Myometrial cell (primary cell): ENCODE measurements at places on chromosomes 7 and 10. TPM values are rescaled to one million over a fixed set of nuclear protein-coding genes. Genes with fewer than 3 reads are reported as not detected.

Gene SLC4A2
- 80.3 and 82.5 TPM in 2 replicates for total RNA-seq

Gene JAKMIP3
- total RNA-seq, result 0.35 TPM in 1 of 2 replicates, not detected in the other

Gene USP6NL
- 6.1 and 8.9 TPM in 2 replicates for total RNA-seq

Gene CALN1
- total RNA-seq, result not detected in 2 replicates

Gene ZNF138
- total RNA-seq, result 3.5 and 4.3 TPM in 2 replicates

Gene ATRNL1
- under 0.01 TPM in 1 of 2 replicates, not detected in the other for total RNA-seq

Gene TRIM50
- not detected in 2 replicates for total RNA-seq

Gene IL15RA
- total RNA-seq, result 11.9 and 15.6 TPM in 2 replicates

Gene FAM221A
- total RNA-seq, result 0.58 TPM in 1 of 2 replicates, not detected in the other

Gene UPK3B
- not detected in 2 replicates for total RNA-seq

Gene PLAU
- 14.9 and 25.1 TPM in 2 replicates for total RNA-seq

Gene STEAP4
- under 0.01 TPM in 1 of 2 replicates, not detected in the other for total RNA-seq

Gene CLRN3
- total RNA-seq, result not detected in 2 replicates

Gene GDF2
- total RNA-seq, result not detected in 2 replicates

Gene SPDYE11
- not detected in 2 replicates for total RNA-seq

Gene WNT2
- 1.2 and 2.7 TPM in 2 replicates for total RNA-seq

Gene TUBB8
- total RNA-seq, result not detected in 2 replicates

Gene LOXL4
- 53.0 and 57.2 TPM in 2 replicates for total RNA-seq

Gene PTN
- 15.3 and 19.1 TPM in 2 replicates for total RNA-seq

Gene FGL2
- not detected in 2 replicates for total RNA-seq

Gene ARHGAP22
- 27.6 and 33.2 TPM in 2 replicates for total RNA-seq

Gene FAM25G
- total RNA-seq, result not detected in 2 replicates

Gene IFRD1
- total RNA-seq, result 26.6 and 32.6 TPM in 2 replicates

Gene OR6V1
- not detected in 2 replicates for total RNA-seq

Gene UMAD1
- 7.8 and 9.4 TPM in 2 replicates for total RNA-seq
